Activated T-helper 2 cell treated with anti-CD3 and anti-CD28 coated beads, Interferon-gamma antibody, Interleukin-2, Interleukin-4, amounts not matched to agents 10 μg/mL and 5 μg/mL and 100 μg/mL, durations not matched to agents 14 hours and 24 hours and 36 hours (primary cell): ENCODE measurements at places on chromosomes 5 and 9. TPM values are rescaled to one million over a fixed set of nuclear protein-coding genes. Genes with fewer than 3 reads are reported as not detected.

DNA sequence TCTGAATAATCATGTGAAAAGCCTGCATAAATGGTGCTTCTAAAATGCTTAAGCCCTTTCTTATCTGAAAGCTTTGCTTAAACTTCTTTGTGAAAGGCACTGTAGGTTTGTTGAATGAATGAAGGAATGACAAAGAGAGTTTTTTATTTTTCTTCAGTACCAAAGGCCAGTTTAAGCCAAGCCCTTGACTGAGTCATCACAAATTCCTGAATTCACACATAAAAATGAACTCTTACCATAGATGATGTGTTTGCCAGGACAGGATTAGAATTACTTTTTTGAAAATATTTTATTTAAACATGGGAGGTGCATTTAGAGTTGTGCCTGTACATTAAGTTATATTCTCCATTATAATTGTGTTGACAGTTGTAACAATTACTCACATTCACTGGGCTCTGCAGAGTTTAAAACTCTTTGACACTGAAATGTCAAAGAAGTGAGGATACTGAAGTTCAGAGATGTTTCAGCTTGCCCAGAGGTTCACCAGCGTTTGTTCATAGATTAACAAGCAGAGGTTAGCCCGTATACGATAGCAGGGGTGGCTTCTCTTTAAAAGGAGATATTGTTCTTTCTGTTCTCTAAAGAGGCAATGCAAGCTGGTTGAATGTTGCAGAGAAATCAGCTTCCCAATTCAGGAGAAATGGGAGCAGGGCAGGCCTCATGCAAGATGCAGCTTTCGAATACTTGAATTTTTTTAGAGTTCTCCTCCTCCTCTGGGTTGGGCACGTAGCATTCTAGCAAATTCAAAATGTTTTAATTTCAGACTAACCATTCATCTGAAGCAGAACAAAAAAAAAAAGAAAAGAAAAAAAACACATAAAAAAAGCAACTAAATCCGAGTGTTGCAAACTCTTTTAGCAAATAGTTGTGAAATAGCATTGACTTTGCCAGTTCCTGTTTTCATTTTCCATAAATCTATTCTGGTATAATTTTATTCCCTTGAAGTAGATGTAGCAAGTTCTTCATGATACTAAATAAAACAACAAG is 358.7 kb upstream of the KLF4 start:
- H3K27ac ChIP-seq = no peak overlapping the region
- H3K4me1 ChIP-seq = no peaks in the 10 kb centered on the region
- no peak overlapping the region for H3K4me3 ChIP-seq
- no peaks in the 10 kb centered on the region for H3K36me3 ChIP-seq
- H3K27me3 ChIP-seq = no peaks in the 10 kb centered on the region

DNA sequence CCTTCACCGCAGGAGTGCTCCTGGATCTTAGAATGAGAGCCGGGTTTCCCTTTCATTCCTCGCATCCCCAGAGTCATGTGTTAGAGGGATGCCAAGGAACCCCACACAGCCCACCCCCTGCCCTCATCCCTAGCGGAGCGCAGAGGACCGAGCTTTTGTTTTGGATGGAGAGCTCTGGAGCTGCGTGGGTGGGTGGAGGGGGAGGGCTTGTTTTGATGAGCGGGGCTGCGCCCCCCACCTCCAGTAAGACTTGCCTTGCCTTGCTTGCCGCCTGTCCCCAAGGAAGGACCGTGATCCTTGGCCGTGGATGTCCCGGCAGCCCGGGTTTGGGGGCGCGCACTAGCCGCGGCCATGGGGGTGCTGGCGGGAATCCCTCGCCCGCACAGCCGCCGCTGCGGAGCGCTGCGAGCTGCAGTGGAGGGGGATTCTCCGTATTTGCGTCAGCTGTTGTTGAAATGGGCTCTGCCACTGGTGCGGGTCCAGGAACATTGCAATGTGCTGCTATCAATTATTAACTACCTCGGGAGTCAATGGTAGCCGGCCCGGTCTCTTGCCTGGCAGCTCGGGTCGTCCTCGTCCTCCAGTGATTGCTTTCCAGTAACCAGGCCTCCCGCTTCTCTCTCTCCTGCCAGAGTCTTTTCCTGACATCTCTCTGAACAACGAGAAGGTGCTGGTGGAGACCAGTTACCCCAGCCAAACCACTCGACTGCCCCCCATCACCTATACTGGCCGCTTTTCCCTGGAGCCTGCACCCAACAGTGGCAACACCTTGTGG is 1.0 kb downstream of the EGR1 start:
- H3K27ac ChIP-seq = no peak overlapping the region
- H3K4me1 ChIP-seq = peaks cover 28% of the 10 kb centered on the region
- no peak for DNase-seq
- peak overlapping the region; percentile 85 for H3K4me3 ChIP-seq

GRCh38 chr5:176673651-176674583 is 26.6 kb downstream of the TSPAN17 start:
- H3K27me3 ChIP-seq = peaks cover 12% of the 10 kb centered on the region
- H3K36me3 ChIP-seq = no peaks in the 10 kb centered on the region
- no peaks in the 10 kb centered on the region for H3K4me1 ChIP-seq
- H3K27ac ChIP-seq = no peak overlapping the region

GRCh38 chr5:1524481-1524798 is 680 bp upstream of the LPCAT1 start:
- H3K4me3 ChIP-seq = peak overlapping the region; percentile 60
- H3K27ac ChIP-seq = peak overlapping the region; percentile 33
- peaks cover 16% of the 10 kb centered on the region for H3K4me1 ChIP-seq
- peaks cover 5% of the 10 kb centered on the region for H3K27me3 ChIP-seq

- peaks cover 41% of the 10 kb centered on the region for H3K27me3 ChIP-seq
- H3K36me3 ChIP-seq = no peaks in the 10 kb centered on the region
- DNase-seq = no peak
- H3K4me1 ChIP-seq = no peaks in the 10 kb centered on the region
- H3K27ac ChIP-seq = no peak overlapping the region
- no peak overlapping the region for H3K4me3 ChIP-seq
Observed at GRCh38 chr9:130932255-130933079, 6.6 kb downstream of the FIBCD1 start.

- H3K4me1 ChIP-seq = peaks cover 28% of the 10 kb centered on the region
- H3K4me3 ChIP-seq = peak overlapping the region; percentile 43
- no peaks in the 10 kb centered on the region for H3K36me3 ChIP-seq
- peak overlapping the region; percentile 89 for H3K27ac ChIP-seq
- no peak for DNase-seq
Observed at GRCh38 chr5:6273090-6273735, 105.1 kb downstream of the MED10 start.

GRCh38 chr9:127899128-127899943 is at the start of gene ST6GALNAC6:
Gene ST6GALNAC6 (minus strand): TSS chr9:127899603. CDS start chr9:127897981, 1,622 bp downstream.
- H3K4me3 ChIP-seq = peak within 1 kb of the TSS; percentile 88
- peaks cover 52% of the 10 kb centered on the region for H3K36me3 ChIP-seq
- peak within 1 kb of the TSS; percentile 84 for H3K27ac ChIP-seq
- H3K4me1 ChIP-seq = peaks cover 23% of the 10 kb centered on the region
- no peaks in the 10 kb centered on the region for H3K27me3 ChIP-seq
- DNase-seq = peak; percentile 64

DNA sequence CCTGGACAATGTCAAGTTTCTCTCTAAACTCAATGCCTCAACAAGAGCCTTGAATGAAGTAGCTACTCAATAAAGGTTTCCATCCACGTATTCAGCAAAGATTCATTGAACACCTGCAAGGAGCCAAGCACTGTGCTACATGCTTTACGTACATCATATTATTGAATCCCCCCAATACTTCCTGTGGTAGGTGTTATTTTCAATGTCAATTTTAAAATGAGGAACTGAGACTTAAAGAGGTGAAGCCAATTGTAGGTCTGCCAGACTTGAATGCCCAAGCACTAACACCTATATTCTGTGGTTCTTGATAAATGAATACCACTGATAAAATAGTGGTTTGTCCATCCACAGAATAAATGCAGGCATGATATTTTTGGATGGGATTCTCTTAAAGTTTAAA is 162.3 kb downstream of the DRD1 start:
- no peaks in the 10 kb centered on the region for H3K4me1 ChIP-seq
- no peak for DNase-seq
- peaks cover 5% of the 10 kb centered on the region for H3K27me3 ChIP-seq
- H3K4me3 ChIP-seq = no peak overlapping the region

The KIF24 gene
- 4.8 and 5.0 TPM in 2 replicates for total RNA-seq

The FAM200C gene
- 1.3 and 1.4 TPM in 2 replicates for total RNA-seq

The PCDHA10 gene
- not detected in 2 replicates for total RNA-seq

The IL3 gene
- total RNA-seq = 140 and 142 TPM in 2 replicates

The PCDHGB4 gene
- 0.28 and 0.34 TPM in 2 replicates for total RNA-seq
